CD8-positive, alpha-beta memory T cell (primary cell): ENCODE measurements at places on chromosomes 4 and X.

- no peak for DNase-seq
Observed at GRCh38 chr4:181364504-181364903, 878.7 kb upstream of the TENM3 start.

DNA sequence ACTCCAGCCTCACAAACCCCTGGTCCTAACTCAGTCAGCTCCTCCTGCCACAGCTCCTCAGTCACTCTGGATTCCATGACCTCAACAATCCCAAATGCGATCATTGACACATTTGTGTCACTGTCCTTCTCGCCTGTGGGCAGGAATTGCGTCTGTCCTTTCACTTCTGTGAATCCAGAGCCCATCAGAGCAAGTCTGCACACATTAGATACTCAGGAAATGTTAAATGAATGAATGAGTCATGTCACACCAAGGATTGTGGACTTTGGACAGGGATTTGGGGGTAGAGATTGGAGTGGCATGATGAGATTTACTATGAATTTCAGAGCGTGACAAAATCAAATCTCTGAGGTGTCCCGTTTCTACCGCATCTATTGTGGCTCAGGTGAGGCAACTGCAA lies 11.8 kb upstream of the CLDN24 start:
- DNase-seq, result no peak

GRCh38 chr4:174037049-174037448 lies 246.4 kb downstream of the FBXO8 start:
- DNase-seq, result no peak

DNA sequence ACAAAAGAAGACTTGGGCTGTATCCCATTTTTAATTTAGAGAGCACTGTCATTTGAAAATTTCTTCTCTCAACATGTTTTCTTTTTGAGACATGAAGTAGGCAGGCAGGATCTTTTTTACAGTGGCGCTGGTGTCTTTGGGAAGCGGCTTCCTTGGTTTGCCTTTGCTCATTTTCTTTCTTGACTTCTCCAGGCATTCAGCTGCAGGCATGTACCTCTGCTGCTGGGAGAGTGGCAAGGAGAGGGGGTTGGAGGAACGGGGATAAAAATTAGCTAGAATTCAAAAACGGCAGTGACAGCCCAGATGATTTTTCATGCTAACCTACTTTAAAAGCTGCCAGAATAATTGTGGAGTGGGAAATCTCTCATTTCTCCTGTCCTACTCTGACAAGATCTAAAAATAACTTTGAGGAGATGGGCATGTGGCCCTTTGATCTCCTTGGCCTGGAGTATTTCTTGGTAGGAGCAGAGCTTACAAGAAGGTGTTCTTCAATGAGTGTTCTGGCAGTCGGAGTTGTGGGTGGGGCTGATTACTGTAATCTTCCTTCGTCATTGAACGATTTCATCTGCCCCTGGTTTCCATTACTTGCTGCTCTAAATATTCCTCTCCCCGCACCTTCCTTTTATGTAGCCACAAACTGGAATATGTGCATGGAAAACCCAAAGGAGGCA lies 54.8 kb downstream of the TBL1X start:
- no peak for DNase-seq

DNA sequence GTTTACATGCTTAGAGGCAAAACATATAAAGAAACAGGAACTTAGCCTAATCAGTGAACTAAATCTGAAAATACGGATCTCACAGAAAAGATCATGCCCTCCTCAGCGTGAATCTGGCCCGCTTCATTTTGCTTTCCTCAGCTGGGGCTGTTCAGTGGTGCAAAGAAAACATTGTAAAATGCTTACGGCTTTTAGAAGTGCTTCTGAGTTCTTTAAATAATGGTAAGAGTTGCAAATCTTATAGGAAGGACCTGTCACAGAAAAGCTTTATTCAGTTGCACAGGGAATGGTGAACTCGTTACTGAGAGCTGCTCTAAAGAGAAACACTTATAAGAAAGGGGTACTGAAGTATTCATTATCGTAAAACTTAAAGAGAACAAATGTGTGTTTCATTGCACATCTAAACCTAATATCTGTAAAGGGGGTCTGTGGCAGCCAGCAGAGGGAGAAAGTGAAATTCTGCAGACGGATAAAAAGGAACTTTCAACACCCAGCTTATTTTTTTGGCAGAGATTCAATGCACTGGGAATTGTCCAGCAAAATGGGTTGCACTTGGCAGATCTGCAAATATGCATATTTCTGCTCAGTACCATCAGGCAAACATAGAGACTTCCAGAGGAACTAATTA lies 139.2 kb upstream of the ANK2 start:
- no peak for DNase-seq

- no peak for DNase-seq
Observed at GRCh38 chr4:139942241-139942640, 211.7 kb downstream of the MAML3 start.

DNA sequence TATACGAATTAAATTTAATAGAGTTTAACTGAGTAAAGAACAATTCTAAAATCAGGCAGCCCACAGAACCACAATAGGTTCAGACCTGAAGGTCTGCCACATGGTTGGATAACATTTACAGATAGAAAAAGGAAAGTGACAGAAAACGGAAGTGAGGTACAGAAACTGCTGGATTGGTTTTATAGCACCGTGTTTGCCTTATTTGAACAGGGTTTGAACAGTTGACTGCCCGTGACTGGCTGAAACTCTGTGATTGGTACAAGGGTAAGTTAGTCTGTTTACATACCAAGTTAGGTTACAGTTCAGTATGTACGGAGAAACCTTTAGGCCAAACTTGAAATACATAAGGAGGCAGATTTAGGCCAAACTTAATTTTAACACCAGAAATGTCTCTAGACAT lies 64.1 kb upstream of the ATXN3L start:
- no peak for DNase-seq

- no peak for DNase-seq
Observed at GRCh38 chr4:39067031-39067430, 5.0 kb downstream of the KLHL5 start.

GRCh38 chr4:82599336-82599735 lies 37.5 kb upstream of the TMEM150C start:
- DNase-seq, result no peak

DNA sequence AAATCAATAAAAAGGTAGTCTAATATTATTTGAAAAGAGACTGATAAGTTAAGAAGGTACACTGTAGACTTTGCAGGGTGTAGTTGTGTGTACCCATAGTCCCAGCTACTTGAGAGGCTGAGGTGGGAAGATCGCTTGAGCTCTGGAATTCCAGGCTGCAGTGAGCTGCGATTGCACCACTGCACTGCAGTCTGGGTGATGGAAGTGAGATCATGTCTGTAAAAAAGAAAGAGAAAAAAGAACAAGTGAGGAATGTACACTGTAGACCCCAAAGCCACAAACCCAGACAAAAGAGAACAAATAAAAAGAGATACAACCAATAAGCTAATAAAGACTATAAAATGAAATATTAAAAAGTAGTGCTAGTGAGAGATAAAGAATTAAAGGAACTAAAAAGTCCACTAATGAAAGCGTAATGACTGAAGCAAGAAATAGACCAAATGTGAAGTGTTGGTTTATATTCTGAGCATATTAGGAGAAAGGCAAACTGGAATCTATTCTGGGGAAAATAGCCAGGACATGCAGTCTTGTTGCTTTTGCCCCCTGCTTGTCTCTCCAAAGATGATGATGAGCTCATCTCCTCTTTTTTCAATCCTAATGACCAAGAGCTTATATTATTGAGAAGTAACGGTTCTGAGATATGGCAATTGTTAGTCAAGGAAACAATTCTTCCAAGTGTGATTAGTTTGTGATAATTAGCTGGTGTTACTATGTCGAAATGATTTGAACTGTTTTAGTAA lies 19.1 kb downstream of the GSX2 start:
- no peak for DNase-seq

GRCh38 chrX:70013466-70014381 lies 36.0 kb downstream of the AWAT2 start:
- DNase-seq, result no peak

GRCh38 chrX:129493643-129494042 lies 29.6 kb downstream of the SMARCA1 start:
- no peak for DNase-seq

DNA sequence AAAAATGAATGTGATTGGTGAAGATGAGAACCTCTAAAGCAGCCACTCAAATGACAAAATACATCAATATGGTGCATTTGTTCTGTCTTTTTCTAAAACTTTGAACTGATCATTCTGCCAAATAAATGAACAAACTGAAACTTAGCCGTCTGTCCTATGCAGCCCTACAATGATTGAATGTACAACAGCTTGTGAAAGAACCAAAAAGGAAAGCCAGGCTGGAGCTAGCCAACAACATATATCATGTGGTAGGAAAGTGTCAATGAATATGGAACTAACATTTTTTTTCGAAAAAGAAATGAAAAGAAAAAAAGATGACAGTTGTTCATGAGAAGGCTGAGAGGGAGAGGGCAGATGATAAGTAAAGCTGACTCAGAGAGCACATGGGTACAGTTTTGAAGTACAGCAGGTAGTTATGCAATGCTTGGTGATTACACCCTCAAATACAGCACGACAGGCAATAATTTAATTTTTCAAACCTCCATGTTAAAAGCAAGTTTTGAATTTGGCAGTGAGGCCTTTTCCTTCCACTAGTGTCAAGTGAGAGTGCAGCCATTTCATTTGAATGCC lies 21.2 kb upstream of the SLC7A11 start:
- DNase-seq, result no peak

DNA sequence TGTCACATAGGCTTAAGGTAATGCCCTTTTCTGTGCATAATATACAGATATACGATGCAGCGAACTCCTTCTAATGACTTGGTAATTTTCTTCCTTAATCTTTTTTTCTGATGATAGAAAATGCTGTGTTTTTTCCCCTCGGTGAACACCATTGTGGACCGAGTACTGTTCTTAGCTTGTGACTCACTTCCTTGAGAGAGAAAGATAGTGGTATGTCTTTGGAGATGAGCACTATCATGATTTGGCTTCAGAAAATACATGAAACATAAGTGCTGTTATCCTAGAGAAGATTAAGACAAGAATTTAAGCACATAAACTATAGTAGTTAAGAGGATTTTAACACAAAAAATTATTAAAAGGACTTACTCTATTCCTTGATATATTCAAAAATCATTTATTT lies 63.9 kb downstream of the RS1 start:
- DNase-seq, result no peak

- DNase-seq, result peak; percentile 53
Observed at GRCh38 chrX:10189317-10190268, 32.8 kb downstream of the CLCN4 start.

DNA sequence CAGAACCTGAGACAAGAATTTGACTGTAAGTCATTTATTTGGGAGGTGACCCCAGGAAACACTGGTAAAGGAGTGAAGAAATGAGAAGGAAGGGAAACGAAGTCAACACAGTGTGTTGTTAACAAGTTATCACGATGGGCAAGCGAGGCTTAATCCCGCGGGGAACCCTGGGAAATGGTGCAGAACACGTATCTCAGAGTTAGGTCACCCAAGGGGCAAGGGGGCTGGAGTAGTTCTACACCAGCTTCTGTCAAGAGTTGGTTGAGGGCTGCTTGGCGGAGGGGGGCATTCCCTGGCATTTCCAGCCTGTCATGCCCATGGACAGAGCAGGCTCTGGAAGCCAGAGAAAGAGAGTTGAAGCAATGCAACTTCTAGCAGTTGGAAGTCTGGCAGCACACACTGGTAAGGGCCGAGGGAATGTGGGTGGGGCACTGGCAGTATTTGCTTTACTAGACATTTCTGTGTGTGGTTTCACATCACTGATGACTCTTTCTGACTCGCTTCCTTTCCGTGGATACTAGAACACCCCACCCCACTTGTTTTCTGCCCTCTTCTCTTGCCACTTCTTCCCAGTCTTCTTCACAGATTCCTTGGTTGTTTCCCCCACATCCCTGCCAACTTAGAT lies 52.2 kb upstream of the ADGRG2 start:
- no peak for DNase-seq

- DNase-seq, result no peak
Observed at GRCh38 chr4:69838977-69839376, 21.0 kb downstream of the SULT1E1 start.

DNA sequence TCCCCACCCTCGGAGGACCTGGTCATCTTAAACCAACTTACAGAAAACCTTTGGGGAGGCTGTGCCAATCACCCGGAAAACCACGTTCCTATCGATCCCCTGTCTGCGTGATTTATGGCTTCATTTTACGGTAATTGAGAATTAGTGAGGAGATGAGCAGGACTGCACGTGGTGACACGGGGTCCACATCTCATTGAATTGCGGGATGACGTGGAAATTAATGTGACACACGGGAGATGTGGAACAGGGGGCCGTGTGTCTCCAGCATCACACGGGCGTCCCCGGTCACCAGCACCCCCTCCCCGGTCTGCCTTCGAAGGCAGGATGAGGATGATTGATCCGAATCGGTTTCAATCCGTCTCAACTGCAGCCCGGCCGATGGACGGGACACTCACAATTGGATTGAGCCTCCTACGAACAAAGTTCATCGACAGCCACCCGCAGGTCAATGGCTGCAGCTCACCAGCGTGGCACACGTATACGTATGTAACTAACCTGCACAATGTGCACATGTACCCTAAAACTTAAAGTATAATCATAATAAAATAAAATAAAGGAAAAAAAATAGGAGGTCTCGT lies 160.3 kb downstream of the SHOX start:
- no peak for DNase-seq

GRCh38 chrX:18594079-18594478 lies 77.8 kb downstream of the RS1 start:
- DNase-seq, result no peak

DNA sequence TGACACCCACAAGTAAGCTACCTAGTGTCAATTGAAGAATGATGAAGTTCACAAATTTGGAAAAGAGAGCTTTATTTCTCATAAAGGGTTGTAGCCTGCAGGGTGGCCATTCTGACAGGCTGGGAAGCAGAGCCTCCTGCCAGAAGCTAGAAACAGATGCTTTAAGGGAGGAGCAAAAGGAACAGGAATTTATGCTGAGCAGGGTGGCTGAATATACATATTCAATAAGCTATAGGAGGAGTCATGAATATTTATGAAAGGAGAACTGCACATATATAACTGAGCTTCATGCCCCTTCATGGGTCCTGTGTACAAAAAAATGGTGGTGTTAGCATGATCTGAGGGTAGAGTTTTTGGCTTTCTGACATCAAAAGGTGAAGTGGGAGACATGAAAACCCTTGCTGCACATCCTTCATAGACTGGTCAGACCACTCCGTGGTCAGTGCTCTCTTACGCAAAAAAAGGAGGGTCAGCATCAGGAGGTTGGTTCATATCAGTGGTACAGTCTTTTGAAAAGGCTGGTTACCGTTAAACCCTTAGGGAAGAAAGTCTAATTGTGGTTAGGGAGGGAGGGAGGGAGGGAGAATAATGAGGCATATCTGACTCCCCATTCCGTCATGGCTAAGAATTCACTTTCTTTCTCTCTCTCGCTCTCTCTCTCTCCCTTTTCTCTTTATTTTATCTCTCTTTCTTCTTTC lies 121.4 kb downstream of the LUZP4 start:
- no peak for DNase-seq
